Amniotic stem cell (primary cell): ENCODE measurements at places on chromosomes 7 and 10.

DNA sequence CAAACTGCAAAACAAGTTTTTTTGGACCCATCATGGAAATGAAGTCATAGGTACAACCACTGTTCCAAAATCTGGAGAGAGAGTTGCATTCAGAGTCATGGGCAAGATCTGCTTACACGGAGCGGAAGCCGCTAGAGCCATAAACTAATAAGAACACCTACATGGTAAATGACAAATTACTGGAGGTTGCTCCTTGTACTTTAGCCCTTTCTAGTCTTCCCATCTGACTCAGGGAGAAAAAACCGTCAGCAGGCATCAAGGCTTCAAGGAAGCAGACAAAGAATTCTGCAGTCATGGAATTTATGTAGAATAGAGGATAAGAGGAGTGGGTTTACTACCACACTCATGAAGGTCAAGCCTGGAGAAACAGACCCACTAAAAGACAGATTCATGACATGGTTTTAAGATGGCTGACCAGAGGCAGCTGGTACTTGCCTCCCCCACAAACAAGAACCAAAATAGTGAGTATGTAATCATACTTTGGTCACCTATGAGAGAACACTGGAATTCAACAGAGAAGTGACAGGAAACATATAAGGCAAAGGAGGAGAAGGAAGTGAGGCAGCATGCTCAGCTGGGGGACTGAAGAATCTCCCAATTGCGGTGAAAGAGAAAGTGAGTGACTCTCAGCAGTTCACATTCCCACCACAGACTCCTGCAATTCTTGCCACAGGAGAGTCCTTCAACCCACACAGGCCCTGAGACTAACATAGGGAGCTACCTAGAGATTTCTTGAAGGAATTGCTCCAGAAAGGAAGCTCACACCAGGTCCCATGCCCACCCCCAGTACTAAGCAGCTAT lies 42.4 kb upstream of the ASAH2 start:
- no peak for DNase-seq

- DNase-seq = no peak
Observed at GRCh38 chr10:4819707-4820106, 6.3 kb upstream of the AKR1E2 start.

GRCh38 chr10:79132681-79133381 lies 64.1 kb downstream of the ZMIZ1 start:
- DNase-seq = no peak

DNA sequence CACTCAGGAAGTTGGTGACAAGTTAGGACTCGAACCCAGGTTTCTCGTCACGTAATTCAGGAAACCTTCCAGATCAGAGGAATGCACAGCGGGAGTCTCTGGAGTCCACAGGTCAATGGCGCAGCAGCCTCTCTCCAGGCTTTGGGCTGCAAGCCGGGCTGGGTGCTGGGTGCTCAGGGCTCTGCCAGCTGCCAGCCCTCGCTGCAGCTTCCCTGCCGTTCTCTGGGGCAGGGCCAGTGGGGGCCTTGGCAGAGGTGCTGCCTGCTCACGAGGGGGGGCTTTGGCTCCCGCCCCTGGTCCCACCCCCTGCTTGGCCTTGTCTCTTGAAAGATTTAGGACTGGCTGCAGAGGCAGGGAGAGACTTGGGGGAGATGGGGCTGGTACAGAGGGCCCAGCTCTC lies at the start of gene TACR2:
TSS of gene TACR2 (minus strand) at position 224 of the 400 bp plus-strand sequence. CDS start 595 bp downstream, outside the sequence.
- no peak for DNase-seq

DNA sequence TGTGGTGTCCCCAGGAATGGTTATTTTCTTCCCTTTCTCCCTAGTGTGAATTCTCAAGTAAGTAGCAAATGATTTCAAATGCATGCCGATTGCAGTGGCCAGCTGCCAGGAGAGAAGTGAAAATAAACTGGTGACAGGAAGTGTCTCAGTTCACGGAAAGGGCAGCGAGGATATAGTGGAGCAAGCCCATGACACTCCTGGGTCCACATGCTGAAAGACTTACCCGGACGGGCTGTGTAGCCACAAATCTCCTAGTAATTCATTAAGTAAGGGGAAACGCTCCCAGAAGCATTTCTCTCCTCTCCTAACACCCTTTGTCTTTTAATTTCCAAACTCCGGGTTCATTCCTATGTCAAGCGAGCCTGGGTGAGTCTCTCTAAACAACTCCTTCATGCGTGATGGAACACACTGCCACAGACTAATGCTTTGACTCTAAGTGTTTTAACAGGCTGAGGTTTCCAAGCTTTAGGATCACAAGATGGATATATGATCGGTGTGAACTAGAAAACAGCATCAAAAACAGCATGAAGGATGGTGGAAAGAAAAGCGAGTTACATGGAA lies 125.6 kb downstream of the CYP26A1 start:
- DNase-seq = no peak
